ENCODE measurements at places on chromosomes 3 and 15.

DNA sequence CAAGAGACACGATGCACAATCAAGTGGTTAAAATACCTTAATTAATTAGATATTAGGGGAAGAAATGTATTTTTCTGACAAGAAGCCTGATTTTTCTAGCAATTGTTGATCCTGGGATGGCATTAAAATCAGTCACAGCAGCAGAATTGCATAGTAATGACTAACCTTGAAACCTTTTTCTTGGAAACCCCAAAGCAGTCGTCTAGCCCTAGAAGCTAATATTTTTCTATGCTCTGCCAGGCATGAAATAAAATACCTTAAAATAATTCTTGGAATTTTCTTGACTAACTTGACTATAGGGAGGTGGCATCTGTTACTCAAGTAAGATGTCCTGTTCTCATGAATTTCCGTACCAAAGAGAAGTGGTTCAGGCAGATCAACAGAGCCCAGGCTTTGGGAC, 204.1 kb downstream of the THRB start:
- no peak for DNase-seq

DNA sequence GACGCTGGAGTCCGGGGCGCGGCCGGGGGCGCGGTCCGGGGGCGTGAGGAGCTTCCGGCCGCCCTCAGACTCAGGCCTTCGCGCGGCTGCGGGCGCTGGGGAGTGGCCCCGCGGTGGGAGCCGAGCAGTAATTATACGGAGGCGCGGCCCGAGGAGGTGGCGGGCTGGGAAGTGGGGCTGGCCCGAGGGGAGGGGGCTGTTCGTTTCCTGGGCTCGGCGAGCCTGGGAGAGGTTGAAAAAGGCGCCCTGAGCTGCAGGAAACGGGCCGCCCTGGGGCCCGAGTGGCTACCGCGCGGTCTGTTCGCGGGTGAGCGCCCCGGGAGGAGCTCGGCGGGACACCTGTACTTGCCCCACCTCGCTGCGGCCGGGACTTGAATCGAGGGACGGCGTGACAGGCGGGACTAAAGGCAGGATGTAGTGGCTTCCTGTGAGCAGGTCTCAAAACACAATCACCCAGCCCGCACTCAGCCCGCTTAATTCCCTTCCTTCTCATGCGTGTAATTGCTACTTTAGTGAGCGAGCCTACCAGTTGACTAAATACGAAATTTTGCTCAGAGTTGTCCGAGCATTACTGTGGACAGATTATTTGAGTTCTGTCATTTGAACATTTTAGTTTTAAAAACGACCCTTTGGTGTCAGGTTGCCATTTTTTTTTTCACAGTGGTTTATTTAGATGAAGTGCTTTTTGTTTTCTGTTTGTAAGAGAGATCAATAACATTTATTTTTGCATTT, 860 bp downstream of the RASA2 start:
- DNase-seq: peak; percentile 64

GRCh38 chr15:77028451-77029165, 33.7 kb downstream of the PSTPIP1 start:
- no peak for DNase-seq

DNA sequence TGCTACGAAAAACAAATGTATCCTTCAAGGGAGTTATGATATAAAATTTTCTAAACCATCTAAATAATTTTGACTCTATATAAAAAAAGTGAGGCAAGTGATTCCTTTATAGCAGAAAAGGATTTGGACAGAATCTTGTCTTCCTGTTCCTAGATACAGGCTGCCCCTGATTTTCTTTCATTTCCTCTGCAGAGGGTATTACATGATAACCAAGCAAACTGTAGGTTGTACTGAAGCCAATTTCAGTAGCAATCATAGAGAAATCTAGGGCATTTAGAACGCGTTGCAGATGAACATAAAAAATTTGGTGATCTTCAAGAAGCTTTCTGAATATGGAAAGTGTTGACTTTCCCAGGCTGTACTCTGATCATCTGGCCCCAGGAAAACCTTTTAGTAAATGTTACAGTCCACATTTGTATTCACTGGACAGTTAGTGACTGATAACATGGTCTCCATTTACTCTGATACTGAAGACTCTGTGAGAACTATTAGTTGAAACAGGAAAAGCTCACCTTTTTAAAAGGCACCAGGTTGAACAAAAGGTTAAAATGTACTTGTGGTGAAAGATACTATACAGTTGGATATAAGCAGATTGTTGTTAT, 9.1 kb upstream of the UTS2B start:
- DNase-seq: no peak

- DNase-seq: no peak
These were observed 96.7 kb upstream of the UMPS start for GRCh38 chr3:124633524-124633923.

GRCh38 chr3:182969277-182969676, 11.1 kb downstream of the DCUN1D1 start:
- no peak for DNase-seq

DNA sequence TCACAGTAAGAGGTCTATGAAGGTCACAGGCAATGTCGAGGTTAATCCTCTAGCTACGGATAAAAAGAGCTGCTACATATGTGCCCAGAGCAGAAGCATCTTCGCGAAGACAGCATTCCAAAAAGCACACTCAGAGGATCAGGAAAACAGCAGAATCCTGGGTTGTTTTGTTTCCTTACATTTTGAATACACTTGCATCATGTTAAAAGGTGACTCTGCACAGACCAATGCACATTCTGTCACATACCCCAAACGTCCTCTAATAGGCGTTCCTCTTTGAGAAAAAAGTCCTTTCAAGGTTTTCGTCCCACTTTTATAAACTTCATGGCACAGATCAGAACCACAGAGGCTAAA, 52.7 kb downstream of the VGLL4 start:
- DNase-seq: no peak

DNA sequence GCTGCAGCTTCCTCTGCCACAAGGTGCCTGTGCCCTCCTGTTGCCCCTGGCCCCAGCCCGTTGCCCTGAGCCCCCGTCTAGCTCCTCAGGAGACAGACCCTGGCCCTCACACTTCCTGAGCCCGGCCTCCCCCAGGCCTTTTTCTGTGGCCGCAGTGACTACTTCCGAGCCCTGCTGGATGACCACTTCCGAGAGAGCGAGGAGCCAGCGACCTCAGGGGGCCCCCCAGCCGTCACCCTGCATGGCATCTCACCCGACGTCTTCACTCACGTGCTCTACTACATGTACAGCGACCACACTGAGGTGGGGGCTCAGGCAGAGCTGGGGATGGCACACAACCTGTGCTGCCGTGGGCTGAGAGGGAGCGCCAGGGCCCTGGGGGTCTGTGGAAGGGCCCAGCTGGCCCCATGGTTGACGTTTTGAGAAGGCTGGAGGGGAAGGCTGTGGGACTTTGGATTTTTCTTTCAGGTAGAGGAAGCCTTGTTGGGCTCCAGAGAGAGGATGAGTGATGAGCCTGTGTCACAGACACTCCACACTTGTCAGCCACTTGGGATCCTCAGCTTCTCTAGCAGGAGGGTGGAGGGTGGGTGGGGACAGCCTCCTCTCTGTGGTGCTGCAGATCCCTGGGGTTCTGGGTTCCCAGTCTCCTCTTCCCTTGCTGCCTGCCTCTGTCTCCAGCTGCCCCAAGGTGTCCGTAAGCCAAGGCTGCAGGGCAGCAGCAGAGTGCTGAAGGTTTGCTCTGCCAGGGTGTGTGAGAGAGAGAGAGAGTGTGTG, 5.0 kb downstream of the ABTB1 start:
- no peak for DNase-seq

- no peak for DNase-seq
These were observed 91.5 kb upstream of the TBC1D5 start for GRCh38 chr3:17833786-17834559.
